ENCODE measurements at places on chromosomes 3 and 15.

DNA sequence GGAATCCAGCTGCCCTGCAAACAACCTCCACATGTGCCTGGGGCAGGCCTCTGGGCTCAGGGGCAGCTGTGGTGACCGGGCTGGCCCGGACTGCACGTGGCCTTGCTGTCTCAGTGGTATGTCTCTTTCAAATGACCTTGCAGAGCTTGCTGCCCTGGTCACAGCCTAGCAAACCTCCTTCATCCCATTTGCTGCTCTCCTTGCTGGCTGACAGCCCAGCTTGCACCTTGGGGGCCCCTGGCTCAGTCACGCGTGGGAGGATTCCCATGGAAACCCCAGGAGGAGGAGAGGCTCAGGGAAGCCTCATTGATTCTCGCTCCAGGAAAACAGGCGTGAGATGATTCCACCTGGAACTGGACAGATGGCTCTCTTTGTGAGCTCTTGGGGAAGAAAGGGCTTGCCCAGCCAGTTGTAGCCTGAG, 5.6 kb downstream of the SPSB4 start:
- no peak for DNase-seq

DNA sequence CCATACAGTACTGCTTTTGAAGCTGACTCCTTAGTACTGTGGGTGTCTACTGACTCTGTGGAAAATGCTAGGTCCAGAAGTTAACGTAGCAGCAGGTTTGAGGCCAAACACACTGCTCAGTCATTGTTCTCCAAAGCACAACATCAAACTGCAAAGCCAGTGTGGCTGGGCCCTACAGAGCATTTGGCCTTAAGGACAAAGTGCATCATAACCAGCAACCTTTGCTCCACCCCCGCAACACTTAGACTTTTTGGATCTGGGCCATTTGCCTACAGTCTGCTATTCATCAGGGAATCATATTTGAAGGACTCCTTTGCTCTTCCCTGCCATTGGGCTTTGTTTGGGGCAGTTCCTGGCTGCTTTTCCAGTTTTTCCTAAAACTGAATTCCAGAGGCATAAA, 43.1 kb upstream of the ARL6 start:
- DNase-seq = no peak

DNA sequence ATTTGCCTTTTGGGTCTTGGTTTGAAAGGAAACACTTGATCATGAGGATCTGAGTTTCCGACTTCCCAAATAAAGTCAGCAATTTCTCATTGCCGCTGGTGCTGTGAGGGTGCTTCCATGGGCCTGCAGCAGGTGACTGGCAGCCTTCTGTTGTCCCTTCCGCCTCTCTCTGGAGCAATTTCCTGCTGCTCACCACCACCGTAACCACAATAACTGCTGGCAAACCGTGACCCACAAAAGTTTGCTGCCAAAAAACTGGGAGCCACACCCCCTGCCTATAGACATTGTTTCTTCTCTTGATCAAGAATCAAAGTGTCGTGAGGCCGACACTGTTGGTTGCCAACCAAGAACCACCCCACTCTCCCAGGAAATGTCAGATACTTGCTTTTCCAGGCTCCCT, 164.0 kb downstream of the NR2F2 start:
- no peak for DNase-seq

GRCh38 chr3:28856796-28857195, 424.1 kb upstream of the RBMS3 start:
- no peak for DNase-seq

- no peak for DNase-seq
Observed at GRCh38 chr3:33139996-33140395, 26.2 kb downstream of the CRTAP start.

DNA sequence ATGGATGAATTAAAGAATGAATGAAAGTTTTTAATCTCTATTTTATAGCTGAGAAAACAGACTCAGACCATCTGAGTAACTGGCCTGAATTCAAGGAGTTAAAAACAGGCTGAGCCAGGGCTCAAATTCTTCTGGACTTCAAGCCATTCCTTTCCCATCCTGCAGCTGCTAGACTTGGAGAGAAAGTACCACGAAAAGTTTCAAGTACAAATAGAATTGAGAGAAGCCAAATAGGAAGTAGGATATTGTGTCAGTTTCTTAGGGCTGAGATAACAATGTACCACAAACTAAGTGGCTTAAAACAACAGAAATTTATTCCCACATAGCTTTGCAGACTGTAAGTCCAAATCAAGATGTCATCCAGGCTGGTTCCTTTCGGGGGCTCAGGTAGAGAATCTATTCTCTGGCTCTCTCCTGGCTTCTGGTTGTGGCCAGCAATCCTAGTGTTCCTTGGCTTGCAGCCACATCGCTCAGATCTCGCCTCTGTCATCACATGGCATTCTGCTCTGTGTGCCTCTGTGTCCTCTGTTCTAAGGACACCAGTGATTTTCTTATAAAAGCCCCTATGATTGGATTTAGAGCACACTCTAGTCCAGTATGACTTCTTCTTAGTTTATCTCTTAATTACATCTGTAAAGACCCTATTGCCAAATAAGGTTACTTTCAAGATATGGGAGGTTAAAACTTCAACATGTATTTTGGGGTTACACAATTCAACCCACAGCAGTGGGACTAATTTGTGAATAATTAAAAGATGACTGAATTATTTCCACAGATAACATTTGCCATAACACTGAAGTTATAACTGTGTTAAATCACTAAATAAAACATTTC, 25.7 kb upstream of the GOLIM4 start:
- no peak for DNase-seq

DNA sequence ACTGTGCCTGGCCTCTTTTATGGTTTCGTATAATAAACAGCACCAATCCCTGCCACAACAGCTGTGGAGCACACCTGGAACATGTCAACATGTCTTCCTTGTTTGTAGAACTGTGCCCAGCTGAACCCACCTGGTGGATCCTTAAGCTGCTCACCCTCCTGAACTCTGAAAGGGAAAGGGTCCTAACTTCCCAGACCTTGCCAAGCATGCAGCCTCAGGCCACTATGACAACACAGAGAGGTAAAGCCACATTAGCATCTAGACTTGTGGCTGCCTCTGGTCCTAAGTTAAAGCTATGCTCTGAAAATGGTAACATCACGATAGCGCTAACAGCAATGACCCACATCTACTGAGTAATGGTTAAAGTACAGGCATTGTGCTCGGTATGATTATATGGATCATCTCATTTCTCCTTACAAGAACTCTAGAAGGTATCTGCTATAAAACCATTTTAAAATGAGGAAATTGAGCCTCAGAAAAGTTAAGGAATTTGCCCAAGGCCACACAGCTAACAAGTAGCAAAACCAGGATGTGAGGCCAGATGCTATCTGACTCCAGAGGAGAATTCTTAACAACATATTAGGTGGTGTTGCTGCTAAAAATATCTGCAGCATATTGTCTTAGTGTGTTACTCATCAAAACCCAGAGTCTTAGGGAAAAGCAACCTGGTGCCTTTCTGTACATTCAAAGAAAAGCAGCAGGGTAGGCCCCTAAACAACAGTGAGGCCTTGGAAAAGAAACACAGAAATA, 23.1 kb upstream of the HERC1 start:
- DNase-seq = no peak

DNA sequence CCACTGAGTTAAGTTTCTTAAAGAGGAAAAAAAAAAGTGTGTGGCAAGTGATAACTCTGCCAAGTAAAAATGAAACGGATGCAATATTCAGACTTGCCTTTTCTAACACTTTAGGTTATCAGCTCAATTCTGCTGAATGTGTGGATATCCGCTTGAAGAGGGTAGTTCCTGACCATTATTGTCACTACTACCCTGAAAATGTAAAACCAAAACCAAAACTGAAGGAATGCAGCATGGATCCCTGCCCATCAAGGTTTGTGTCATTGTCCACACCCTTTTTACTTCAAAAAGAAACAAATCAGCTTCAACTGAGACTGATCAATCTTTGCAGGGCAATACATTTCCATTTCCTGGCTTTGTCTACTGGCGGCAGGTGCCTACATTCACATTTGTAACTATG, 236.1 kb downstream of the ADAMTSL3 start:
- DNase-seq = no peak

GRCh38 chr15:66774001-66774814, 72.2 kb downstream of the SMAD6 start:
- peak; percentile 11 for DNase-seq

- no peak for DNase-seq
Observed at GRCh38 chr3:51997172-51997571, 1.5 kb upstream of the RPL29 start.

- no peak for DNase-seq
Observed at GRCh38 chr3:8962226-8962861, 928 bp downstream of the RAD18 start.

- DNase-seq = no peak
Observed at GRCh38 chr3:125211523-125212090, 941 bp downstream of the SLC12A8 start.

DNA sequence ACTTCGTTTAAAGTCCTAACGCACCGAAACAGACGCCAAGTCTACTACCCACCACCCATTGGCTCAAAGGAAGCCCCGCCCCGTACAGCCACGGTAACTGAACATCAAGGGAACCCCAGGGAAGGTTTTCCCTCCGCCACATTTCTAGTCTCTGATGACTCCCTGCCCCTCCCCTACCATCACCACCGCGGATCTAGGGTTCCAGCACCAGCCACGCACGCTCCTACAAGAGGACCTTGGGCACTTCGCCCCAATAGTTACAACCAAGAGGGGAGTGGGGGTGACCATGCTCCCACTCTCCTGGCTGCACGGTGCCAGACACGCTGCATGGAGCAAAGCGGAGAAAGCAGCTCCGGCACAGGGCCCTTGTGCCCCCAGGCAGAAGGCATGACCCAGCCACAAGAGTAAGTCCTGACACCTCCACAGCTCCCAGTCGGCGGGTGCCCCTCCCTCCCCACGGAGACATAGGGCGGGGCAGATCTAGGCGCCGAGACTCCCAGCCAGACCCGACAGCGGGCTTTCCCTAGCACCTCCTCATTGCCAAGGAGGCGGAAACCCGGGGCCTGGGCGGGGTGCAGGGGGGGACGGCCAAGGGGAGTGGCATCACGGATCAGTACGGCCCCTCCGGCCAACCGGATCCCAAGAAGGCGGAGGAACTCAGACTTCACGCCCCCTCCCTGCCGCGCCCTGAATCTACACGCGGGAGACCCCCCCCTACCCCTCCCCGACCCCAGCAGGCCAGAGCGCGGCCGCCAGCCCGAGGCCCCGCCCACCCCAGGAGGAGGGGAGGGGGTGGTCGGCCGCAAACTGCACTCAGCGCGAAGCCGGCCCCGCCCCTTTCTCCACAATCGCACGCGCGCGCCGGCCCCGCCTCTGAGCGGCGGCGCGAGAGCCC, 936 bp downstream of the SIN3A start:
- DNase-seq = peak; percentile 93

DNA sequence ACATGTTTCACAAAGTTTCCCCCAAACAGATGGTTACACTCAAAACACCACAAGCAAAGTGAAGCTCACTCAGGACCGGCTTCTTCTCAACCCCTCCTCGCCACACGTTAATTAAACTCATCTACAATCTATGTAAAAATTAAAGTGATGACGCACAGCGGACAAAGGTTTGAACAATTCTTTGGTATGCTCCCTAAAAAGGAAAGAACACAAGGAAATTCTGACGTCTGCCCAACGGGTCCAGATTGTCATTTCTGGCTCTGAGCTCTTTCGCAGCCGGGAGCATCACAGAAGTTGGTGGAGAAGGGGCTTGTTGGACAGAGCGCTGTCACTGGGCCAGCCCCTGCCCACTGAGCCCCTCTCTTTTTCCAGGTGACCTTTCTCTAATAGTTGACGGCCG, 173.7 kb upstream of the CHRNA7 start:
- no peak for DNase-seq

DNA sequence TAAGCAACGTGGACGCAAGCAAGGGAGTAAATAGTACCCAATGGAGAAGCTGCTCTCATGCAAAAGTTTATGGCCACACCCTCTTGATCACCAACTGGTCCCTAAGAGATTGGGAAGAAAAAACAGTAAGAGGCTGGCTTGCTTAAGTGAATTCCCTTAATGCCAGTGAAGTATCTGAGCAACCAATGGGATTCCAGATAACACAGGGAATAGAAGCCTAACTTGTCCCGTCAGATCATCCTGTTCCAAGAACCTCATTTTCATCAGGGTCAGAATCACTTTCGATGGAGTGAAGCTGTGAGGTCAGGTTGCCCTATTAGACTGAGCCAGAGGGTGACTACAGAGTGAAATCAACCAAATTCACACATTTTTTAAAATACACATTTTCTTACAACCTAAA, 104.3 kb downstream of the CD47 start:
- DNase-seq = no peak

GRCh38 chr15:72302955-72303354, 17.0 kb downstream of the CELF6 start:
- DNase-seq = no peak

DNA sequence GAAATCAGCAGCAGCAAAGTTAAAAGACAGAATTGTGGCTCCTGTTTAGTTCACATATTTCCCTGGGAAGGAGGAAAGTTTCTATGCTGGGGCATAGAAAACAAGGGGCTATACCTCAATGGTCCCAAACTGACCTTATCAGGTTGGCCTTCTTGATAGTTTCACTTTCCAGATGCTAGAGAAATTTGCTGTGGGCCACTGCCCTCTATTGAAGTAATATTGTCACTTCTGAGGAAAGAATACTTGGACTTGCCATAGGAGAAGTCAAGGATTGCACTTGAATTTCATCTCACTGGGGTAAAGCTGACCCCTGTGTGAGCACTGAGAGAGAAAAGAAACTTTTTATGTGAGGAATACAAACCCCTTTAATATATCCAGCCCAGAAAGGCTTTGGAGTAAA, 49.3 kb upstream of the XCR1 start:
- no peak for DNase-seq

DNA sequence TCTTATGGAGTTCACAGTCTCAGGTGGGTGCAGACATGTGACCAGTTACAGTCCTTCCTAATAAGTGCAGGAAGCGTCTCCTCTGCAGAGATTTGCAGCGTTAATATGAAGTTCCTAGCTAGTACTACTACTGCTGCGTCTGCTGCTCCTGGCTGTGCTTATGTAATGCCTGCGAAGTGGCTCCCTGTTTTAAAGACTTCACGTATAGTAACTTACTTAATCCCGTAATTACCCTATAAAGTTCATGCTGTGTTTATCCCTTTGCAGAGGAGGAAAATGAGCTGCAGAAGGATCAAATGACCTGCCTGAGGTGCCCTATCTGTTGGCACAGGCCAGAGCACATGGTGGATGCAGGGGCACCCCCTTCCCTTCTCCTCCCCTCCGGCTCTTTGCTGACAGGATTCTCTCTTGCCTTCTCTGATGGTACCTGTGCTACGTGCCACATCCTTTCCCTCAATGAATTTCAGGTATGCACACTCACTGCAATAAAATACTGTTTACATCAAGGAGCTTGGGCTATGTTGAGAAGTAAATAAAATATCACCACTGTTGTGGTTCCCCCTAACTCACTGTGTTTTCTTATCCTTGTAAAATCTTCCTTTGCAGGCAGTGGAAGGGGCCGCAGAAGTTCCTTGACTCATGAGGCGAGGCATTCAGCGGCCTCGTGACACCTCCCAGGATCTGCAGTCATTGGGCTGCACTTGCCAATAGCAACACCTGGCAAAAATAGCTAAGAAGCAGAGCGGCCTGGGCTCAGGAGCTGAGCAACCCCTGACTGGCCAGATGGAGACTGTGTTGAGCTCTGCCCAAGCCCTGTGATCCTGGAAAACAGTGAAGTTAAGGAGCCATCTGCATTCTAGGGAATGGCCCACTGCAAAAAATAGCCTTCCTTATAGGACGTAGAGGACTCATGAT, 188.9 kb upstream of the ATP10A start:
- DNase-seq = no peak

- DNase-seq = no peak
Observed at GRCh38 chr15:66184936-66185790, 68.4 kb downstream of the MEGF11 start.
